ENCODE measurements at places on chromosomes 1 and 21.

DNA sequence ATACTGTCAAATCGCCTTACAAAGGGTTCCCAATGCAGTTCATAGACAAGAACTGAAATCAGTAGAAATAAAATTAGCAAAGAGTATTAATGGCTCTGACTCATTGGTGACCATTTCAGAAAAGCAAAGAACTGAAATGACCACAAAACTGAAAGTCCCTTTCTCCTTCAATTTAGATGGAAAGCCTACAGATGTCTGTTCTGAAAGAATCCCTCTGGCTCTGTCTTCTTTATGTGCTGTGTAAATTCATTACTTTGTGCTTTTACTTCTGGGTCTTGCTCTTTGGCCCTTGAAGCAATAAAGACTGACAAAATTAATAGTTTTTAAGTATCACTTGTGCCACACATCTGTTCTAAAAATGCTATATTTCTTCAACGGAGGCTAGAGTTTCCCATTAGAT lies 62.7 kb upstream of the GPR89A start:
- DNase-seq, result no peak

- DNase-seq, result no peak
Measured at GRCh38 chr1:109513110-109513710, 3.7 kb upstream of the AMIGO1 start.

GRCh38 chr1:202105571-202106339 lies 17.0 kb upstream of the GPR37L1 start:
- peak; percentile 86 for DNase-seq

GRCh38 chr21:28455253-28455600 lies 537.5 kb downstream of the LTN1 start:
- no peak for DNase-seq

DNA sequence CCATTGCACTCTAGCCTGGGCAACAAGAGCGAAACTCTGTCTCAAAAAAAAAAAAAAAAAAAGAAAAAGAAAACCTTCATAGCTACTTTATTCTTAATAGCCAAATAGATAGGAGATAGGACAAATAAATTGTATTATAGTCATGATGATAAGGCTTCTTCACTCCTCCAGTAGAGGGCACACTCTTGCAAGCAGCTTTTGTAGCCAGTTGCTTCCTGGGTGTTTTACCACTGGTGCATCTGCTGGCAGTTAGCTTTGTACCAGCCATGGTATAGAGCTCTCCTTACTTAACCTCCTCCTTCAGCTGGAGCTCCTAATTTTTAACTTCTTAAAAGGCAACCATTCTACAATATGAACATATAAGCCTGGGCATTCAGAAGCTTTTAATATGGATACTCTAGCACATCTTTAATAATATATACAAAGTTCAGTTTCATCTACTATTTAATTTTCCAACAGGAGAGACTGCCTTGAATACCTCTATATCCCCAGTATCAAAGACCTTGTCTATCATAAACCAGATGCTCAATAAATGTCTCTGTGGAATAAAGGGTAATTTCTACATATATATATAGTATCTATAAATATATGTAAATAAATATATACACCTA lies 35.8 kb downstream of the EVI5 start:
- DNase-seq, result peak; percentile 57

GRCh38 chr1:5740450-5740849 lies 251.8 kb downstream of the NPHP4 start:
- no peak for DNase-seq

GRCh38 chr1:208951026-208951525 lies 632.4 kb upstream of the CAMK1G start:
- DNase-seq, result no peak

DNA sequence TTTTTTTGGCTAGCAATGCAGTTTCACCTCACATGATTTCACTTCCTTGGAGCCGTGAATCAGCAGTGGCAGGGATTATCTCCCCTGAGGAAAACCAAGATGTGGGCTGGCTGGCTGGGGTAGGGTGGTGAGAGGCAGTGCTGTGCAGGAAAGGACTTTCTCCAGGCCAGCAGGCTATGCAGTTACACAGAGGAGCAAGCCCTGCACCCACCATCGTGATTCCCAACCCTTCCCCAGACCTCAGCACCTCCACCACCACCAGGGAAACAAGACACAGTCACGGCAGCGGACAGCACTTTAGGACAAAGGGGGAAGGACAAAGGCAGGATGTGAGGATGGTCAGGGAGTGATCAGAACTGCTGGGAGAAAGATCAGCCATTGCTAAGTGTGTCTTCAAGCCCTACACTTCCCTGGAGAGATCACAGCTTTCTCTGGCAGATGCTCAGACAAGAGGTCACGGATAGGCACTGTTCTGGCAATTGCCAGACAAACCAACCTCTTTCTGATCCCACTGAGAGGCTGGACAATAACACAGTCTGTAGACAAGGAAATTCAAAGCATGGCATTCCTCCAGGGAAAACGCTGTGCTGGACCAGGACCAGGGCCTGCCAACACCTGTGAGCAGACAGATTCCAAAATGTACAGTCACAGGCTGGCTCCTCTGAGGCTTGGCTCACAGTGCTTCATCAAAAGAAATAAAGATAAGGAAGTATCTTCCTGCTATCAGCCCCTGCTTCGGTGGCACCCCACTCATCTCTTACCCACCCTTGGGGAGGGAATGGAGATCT lies 509.4 kb downstream of the SMYD3 start:
- DNase-seq, result no peak

DNA sequence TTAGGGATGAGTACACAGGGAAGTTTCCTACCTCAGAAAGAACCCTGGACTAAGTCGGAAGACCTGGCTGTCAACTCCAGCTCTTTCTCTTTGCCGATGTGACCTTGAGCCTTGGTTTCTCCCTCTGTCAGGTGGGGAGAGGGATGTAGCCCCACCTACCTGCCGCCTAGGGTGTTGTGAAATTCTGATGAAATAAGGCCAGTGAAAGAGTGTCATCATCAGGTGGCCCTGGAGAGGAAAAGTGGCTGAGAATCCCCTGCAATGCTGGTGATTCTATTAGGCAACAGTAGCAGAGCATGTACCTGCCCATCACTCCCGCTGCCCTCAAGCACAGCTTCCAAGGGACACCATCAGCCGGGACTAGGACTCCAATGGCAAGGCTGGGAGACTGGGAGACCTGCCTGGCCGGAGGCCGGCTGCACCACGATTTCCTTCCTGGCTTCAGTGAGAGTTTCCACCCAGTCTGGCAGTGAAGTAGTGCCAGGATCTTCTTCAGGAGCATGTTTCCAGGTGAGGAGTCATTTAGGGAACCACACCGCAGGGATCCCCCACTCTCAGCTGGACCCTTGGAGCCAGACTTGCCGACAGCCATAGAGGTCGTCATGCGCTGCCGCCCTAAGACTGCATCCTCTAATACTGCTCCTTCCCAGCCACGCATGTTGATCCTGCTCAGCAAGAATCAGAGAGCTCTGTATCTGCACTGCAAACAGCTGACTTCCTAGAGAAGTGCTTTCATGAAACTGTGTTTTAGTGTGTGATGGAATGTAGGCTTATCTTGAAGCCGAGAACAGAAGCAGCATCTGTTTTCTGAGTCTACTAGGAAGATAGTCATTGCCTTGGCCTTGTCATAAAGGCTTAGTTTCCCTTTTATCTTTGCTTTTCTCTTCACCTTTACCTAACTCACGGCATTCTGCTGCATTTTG lies 88.0 kb upstream of the F3 start:
- no peak for DNase-seq

DNA sequence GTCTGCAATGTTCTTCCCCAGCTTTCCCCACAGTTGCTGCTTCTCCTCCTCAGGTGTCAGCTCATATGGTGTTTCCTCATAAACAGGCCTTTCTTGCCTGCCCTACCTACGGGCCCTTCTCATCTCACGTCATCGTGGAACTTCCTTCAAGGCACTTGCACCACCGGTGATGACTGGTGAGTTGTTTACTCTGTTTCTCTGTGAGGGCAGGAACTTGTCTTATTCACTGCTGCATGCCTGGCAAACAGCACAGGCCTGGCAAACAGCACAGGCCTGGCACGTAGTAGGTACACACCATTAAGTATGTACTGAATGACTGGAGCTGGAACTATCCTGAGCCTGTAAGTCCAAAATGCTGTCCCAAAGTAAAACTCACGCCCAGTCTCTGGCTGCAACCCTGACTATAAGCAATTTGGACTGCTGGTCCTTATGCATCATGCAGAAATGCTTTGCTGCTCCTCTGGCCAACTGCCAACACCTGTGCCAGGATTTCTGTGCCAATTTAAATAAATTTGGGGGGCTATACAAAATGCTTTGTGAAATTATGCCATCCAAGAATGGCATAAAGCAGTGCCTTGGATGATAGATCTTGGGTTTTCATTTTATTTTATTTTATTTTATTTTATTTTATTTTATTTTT lies 25.7 kb downstream of the STK40 start:
- no peak for DNase-seq

GRCh38 chr1:109884242-109884891 lies 26.3 kb upstream of the CSF1 start:
- DNase-seq, result no peak

- no peak for DNase-seq
Measured at GRCh38 chr1:72097851-72098570, 184.3 kb downstream of the NEGR1 start.

All from hematopoietic multipotent progenitor cell treated with erythropoietin and hydrocortisone succinate and interleukin-3 and kit ligand, for 15 days (in vitro differentiated cells).